A549 treated with dexamethasone at 1 μM for 4 hours (cell line): ENCODE measurements at places on chromosomes 13 and 19. TPM values are rescaled to one million over a fixed set of nuclear protein-coding genes. Genes with fewer than 3 reads are reported as not detected.

Gene ASF1B
- total RNA-seq: 25.2 to 28.6 TPM (median 28.1 TPM) in 5 replicates

Gene ZNF208
- total RNA-seq: not detected in 5 replicates

Gene ZIC2
- total RNA-seq: 3.7 to 5.9 TPM (median 4.4 TPM) in 5 replicates

Gene PSG11
- not detected in 5 replicates for total RNA-seq

Gene ZNF528
- total RNA-seq: 0.16 to 0.27 TPM (median 0.19 TPM) in 5 replicates

Gene RNF17
- not detected in 5 replicates for total RNA-seq

Gene MED29
- 66.9 to 81.5 TPM (median 79.2 TPM) in 5 replicates for total RNA-seq

Gene SCN1B
- 13.7 to 19.8 TPM (median 19.1 TPM) in 5 replicates for total RNA-seq

Gene FCAR
- not detected in 5 replicates for total RNA-seq

Gene FFAR2
- 0.03 to 0.06 TPM (median 0.04 TPM) in 4 of 5 replicates, not detected in the other for total RNA-seq

Gene DAND5
- total RNA-seq: 0.06 to 0.09 TPM (median 0.07 TPM) in 3 of 5 replicates, not detected in the others

Gene ATXN8OS
- not detected in 5 replicates for total RNA-seq

Gene PTH2
- total RNA-seq: not detected in 5 replicates

Gene WDR88
- total RNA-seq: 0.07 to 0.19 TPM (median 0.15 TPM) in 4 of 5 replicates, not detected in the other

Gene SPACA4
- 0.08 to 0.11 TPM in 2 of 5 replicates, not detected in the others for total RNA-seq

Gene XPO4
- total RNA-seq: 5.3 to 8.1 TPM (median 7.4 TPM) in 5 replicates

Gene GNG7
- 0.02 to 0.08 TPM (median 0.07 TPM) in 5 replicates for total RNA-seq

Gene CLASRP
- 47.7 to 70.6 TPM (median 64.3 TPM) in 5 replicates for total RNA-seq

Gene CEACAM20
- 0.05 to 0.06 TPM (median 0.05 TPM) in 4 of 5 replicates, not detected in the other for total RNA-seq

Gene ZNF534
- not detected in 5 replicates for total RNA-seq

Gene MEIS3
- total RNA-seq: 32.1 to 48.0 TPM (median 41.6 TPM) in 5 replicates

Gene NXNL1
- not detected in 5 replicates for total RNA-seq

Gene EDDM13
- total RNA-seq: not detected in 5 replicates

Gene GPC6
- total RNA-seq: 3.9 to 7.2 TPM (median 6.5 TPM) in 5 replicates

Gene DENND1C
- 0.13 to 0.25 TPM (median 0.21 TPM) in 5 replicates for total RNA-seq

Gene HCST
- total RNA-seq: 0.15 to 0.47 TPM (median 0.32 TPM) in 4 of 5 replicates, not detected in the other

Gene PTGER1
- 0.08 to 0.14 TPM (median 0.12 TPM) in 4 of 5 replicates, not detected in the other for total RNA-seq

Gene DACH1
- not detected in 5 replicates for total RNA-seq

Gene ELSPBP1
- not detected in 5 replicates for total RNA-seq

Gene ZNF433
- total RNA-seq: not detected in 5 replicates

Gene ZNF382
- total RNA-seq: 0.05 to 0.07 TPM (median 0.06 TPM) in 4 of 5 replicates, not detected in the other
